ENCODE measurements at places on chromosomes 4 and X.

DNA sequence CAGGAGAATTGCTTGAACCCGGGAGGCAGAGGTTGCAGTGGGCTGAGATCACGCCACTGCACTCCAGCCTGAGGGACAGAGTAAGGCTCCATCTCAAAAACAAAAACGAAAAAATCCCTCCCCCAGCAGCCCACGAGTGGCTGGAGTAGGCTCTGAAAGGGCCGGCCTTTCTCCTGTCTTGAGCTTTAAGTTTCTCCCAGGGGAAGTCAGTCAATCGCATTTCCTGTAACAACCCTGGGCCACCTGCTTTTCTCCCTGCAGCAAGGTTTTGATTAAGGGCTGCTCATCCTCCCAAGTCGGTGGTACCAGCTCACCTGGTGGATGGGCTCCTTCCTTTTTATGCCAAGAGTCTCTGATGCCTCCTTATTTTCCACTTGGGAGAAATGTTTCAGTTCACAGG is 2.0 kb upstream of the NYX start:
- no peak for DNase-seq

DNA sequence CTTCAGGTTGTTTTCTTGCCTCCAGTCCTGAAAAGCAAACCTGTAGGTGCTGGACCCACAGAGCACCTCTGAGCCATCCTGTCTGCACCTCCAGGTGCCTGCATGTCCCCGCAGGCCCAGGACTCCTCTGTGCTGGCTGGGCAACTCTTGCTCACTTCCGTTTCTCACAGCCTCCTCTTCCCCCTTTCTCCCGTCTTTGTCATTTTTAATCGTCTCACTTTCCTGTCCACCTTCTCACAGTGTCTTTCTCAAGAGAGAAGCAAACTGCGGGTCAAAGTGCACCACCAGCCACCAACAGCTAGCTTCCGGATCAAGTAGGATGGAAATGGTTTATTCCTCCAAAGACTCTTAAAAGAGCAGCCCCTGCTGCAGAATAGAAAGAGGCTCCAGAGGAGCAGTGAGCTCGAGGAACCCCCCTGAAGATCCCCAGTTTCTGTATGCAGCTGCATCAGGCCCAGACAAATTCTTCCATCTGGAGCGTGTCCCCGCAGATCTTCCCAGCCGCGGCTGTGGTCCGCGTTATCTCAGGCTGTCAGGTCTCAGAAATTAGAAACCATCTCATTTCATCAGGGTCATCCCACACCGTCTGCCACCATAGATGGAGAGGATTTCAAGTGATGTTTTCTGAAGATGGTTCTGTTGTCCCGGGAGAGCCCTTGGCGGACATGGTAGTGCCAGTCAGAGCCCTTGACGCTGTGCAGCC is 87.7 kb downstream of the FHDC1 start:
- DNase-seq: no peak

GRCh38 chr4:81963763-81964020 is 410.1 kb downstream of the HNRNPD start:
- DNase-seq: no peak

GRCh38 chrX:130482871-130483270 is 81.1 kb downstream of the RBMX2 start:
- no peak for DNase-seq

DNA sequence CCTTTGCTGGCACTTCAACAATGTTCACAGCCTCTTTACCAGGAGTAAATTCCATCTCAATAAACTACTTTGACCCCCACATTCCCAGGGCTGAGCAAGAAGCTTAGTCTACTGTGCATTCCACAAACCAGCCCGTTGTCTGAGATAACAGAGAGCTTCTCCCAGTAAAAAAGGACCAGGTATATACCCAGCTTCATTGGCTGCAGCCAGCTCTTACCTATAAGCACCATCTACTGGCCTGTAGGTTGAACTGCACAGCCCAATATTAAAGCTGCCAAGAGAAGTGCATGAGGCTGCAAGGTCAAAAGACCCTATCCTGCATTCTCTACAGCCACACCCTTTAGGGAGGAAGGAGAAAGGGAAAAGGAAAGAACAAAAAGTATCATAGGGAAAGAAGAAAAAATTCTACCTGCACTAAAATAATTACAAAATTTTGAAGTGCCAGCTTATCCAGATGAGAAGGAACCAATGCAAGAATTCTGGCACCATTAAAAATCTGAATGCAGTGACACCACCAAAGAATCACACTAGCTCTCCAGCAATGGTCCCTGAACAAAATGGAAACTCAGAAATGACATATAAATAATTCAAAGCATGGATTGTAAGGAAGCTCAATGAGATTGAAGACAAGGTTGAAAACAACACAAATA is 45.7 kb upstream of the INTU start:
- no peak for DNase-seq

GRCh38 chr4:140130677-140131076 is 23.3 kb downstream of the MAML3 start:
- no peak for DNase-seq

GRCh38 chr4:143382596-143382995 is 45.9 kb downstream of the GAB1 start:
- no peak for DNase-seq

DNA sequence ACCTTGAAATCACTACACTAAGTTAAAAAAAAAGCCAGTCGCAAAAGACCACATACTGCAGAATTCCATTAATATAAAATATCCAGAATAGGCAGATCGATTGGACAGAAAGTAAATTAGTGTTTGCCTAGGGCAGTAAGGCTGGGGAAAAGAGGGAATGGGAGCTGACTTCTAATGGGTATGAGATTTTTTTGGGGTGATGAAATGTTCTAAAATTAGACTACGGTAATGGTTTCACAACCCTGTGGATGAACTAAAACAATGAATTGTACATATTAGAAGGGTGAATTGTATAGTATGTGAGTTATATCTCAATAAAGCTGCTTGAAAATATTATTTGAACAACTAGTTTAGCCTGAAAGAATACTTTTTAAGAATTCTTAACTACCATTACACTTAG is 6.7 kb upstream of the GPRIN3 start:
- no peak for DNase-seq

- no peak for DNase-seq
Measured at GRCh38 chr4:149999485-150000074, 78.7 kb upstream of the DCLK2 start.

GRCh38 chrX:71251466-71251973 is 2.4 kb downstream of the ZMYM3 start:
- DNase-seq: no peak

GRCh38 chr4:151099976-151100417 is 569 bp downstream of the RPS3A start:
- no peak for DNase-seq

DNA sequence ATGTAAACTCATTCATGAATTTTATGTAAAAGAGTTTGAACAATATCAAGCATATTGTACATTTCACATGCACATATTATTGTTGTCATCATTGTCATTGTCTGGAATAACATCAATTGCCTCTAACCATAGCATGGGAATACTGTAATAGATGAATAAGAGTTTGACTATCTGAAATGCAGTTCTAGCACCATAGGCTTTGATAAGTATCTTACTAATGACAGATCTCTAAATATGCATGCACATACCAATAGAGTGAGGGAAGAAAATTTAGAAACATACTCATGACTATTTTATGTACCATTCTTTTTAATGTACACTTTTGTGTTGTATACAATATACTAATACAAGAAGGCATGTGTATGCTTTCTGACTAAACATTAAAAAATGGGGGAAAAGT is 161.6 kb upstream of the SPRY1 start:
- no peak for DNase-seq

- DNase-seq: no peak
Measured at GRCh38 chr4:3706565-3707422, 59.4 kb upstream of the ADRA2C start.

DNA sequence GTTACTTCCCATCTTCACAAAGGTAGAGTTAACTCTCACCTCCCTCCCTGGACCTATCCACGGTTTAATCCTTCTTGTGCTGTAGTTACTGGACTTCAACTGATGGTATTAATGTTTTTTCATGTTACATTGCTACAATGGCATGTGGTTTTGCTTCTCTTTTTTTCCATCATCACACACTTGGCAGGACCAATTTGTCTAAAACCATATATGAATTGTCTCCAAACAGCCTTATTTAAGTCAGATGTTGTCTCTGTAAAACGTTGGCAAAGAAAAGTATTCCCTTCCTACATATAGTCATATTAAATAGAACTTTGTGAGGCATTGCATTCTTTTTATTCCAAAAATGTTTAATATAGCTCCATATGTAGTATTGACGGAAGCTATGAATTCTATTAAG is 15.5 kb downstream of the PRRG1 start:
- no peak for DNase-seq

DNA sequence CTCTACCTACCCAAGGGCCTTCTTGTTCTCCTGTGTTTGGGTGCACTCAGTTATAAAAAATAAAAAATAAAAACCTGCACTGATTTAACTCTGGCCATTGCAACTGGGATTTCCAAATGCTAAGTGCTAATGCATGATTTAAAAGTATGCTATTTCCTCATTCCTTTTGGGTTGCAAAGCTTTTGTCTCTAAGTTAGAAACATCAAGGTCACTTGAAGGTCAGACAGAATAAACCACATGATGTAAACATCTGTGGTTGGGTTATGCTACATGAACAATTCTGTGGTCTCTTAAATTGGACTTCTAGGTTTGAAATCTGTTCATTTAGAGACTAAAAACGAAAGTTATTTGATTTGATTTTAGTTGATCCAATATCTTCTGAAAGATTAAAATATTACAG is 1547.4 kb upstream of the TENM3 start:
- DNase-seq: no peak

DNA sequence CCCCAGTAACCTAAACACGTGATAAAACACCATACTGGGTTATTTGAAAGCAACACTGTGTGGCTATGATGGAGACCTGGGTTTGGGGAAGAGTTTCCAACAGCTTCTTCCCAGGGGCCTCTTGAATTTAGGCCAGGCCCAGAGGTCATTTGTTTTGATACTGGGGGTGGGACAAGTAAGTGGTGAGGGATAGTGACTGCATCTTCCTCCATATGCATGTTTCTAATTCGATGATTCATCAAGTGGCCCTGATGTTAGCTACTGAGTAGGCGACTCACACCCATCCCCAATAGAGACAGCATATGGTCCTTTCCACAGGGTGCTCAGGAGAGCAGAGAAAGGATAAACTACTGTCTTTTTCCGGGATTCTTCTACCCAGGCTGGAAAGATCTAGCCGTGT is 2.7 kb downstream of the NDP start:
- no peak for DNase-seq

- DNase-seq: no peak
Measured at GRCh38 chr4:94976371-94977011, 218.7 kb downstream of the BMPR1B start.

DNA sequence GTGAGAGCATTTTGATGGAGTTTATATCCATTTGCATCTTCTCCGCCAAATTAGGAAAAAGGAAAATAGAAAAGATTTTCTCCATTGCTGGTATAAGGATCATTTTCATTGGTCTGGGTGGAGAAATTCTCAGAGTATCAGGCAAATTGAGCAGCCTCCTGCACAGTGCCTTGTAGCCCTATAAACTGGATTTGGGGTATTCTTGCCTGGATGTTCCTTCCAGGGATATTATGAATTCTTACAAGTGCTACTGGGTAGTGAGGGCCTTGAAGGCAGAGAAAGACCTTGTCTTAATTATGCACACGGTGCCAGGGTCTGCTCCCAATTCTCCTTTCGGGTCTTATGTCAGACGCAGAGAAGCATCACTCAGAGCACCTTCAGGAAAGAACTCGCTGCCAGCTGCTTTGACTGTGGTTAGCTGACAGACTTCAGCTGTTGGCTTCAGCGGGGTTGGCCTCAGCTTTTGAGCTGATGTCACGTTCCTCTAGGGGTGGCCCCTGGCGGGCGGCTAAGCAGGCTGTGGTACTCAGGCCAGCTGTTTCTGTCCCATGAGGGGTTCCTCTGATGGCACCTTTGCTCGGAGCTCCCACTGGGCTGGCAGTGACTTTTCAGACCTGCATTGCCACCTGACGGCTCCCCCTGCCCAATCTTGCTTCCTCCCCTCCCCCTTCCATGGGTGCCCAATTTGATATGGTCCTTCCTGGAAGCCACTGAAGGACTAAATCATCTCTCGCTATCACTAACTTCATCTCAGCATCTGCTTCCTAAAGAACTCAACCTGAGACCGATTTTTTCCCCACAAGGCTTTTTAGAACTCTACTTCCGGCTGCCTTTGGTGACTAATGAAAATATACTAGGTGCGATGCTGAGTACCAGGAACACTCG is 519.5 kb downstream of the BCOR start:
- no peak for DNase-seq

GRCh38 chr4:3623106-3623505 is 90.9 kb upstream of the LRPAP1 start:
- DNase-seq: no peak

GRCh38 chr4:2924765-2925301 is 38.4 kb downstream of the NOP14 start:
- DNase-seq: no peak

DNA sequence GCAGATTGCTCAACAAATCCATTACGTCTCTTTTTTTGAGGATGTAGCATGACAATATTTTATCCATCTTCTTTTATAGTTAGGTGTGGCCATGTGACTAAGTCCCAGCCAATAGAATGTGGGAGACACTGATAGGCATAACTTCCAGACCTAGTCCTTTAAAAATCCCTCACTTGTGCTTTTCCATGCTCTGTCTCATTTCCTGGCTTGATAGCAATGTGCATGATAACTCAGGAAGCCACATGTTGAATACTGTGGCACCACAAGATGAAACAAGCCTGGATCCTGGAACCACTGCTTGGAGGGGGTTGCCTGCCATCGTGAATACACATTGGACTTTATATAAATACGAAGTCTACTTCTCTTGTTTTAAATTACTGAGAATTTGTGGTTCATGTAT is 184.0 kb upstream of the NEIL3 start:
- no peak for DNase-seq

- DNase-seq: no peak
Measured at GRCh38 chrX:134406356-134407064, 53.5 kb upstream of the HPRT1 start.

GRCh38 chr4:46698891-46699290 is 210.2 kb downstream of the COX7B2 start:
- no peak for DNase-seq

DNA sequence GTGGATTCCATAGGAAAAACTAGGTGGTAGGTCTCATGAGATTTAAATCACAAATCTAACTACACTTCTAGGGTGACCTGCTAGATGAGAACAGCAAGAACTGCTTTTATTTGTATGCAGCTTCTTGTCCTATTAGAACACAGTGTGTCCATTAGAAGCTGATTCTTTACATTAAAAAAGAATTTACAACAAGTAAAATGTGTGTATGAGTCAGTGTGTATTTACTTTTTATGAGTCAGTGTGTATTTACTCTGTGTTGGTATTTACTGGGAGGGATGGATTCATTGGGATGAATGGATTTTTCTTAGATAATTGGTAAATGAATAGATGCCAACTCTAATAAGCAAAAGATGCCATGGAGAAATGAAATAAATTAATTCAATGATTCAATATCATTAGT is 40.6 kb upstream of the XPNPEP2 start:
- no peak for DNase-seq

GRCh38 chrX:42770566-42770965 is 7.4 kb downstream of the PPP1R2C start:
- DNase-seq: no peak

- DNase-seq: no peak
Measured at GRCh38 chrX:15617111-15617510, 16.4 kb upstream of the ACE2 start.

GRCh38 chrX:10106806-10107205 is 50.0 kb upstream of the CLCN4 start:
- DNase-seq: no peak

GRCh38 chr4:84666439-84666838 is 83.5 kb downstream of the CDS1 start:
- no peak for DNase-seq

GRCh38 chr4:109994415-109994827 is 81.7 kb downstream of the EGF start:
- no peak for DNase-seq

GRCh38 chr4:118397623-118397979 is 44.8 kb upstream of the PRSS12 start:
- DNase-seq: no peak
